ENCODE measurements at places on chromosomes 2 and 18.

GRCh38 chr2:236014408-236015131 is 153.6 kb downstream of the GBX2 start:
- no peak for DNase-seq

DNA sequence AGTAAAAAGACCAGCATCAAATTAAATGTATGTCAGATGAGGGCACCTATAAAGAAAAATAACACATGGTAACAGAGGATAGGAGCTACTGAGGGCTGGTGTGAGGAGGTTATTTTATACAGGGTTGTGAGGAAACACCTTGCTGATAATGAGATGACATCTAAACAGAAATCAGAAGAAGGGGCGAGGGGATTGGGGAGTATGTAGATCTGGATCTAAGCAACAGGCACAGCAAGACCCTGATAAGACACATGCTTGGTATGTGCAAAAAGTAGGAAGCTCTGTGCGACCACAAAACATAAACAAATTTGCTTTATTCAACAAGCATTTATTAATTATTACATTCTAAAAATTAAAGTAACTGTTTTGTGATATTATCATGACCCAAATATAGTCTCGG is 295.4 kb downstream of the ZEB2 start:
- no peak for DNase-seq

- DNase-seq = no peak
Observed at GRCh38 chr2:168633200-168633599, 169.2 kb upstream of the NOSTRIN start.

DNA sequence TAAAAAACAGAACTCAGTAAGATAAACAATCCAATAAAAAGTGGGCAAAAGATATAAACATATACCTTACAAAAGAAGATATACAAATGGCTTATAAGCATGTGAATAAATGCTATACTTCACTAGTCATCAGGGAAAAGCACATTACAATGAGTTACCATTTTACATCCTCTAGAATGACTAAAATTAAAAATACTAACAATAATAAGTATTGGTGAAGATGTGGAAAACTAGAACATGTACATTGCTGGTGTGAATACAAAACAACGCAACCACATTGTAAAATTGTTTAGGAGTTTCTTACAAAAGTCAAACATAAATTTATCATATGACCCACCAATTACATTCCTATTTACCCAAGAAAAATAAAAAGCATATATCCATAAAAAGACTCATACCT is 80.1 kb downstream of the SPIRE1 start:
- DNase-seq = no peak

DNA sequence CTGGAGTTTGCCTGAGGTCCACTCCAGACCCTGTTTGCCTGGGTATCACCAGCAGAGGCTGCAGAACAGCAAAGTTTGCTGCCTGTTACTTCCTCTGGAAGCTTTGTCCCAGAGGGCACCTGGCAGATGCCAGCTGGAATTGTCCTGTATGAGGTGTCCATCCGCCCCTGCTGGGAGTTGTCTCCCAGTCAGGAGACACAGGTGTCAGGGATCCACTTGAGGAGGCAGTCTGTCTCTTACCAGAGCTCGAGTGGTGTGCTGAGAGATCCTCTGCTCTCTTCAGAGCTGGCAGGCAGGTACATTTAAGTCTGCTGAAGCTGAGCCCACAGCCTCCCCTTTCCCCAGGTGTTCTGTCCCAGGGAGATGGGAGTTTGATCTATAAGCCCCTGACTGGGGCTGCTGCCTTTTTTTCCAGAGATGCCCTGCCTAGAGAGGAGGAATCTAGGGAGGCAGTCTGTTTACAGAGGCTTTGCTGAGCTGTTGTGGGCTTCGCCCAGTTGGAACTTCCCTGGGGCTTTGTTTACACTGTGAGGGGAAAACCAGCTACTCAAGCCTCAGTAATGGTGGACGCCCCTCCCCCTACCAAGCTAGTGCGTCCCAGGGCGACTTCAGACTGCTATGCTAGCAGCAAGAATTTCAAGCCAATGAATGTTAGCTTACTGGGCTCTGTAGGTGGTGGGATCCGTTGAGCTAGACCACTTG is 34.7 kb downstream of the TFPI start:
- no peak for DNase-seq

DNA sequence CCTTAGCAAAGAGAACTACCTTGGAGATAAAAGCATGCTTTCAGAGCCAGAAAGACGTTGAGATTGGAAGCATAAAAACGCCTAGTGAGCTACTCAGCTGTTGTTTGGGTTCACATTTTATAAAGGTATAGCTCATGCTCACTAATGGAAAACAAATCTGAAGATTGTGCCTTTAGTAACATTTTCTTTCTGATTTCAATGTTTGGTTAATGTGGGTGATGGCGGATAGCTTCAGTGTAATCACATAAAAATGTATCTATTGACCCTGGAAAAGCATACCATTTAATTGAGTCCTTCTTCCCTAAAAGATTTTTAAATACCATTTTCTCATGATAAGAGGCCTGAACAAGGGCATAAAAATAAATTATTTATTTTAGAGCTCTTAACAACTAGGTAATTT is 73.4 kb downstream of the DTNA start:
- no peak for DNase-seq

- no peak for DNase-seq
Observed at GRCh38 chr2:84891355-84892010, 10.6 kb upstream of the TRABD2A start.

GRCh38 chr2:26687801-26688200 is 4.7 kb upstream of the KCNK3 start:
- DNase-seq = no peak

GRCh38 chr2:74496997-74497776 is 2.2 kb downstream of the LBX2 start:
- DNase-seq = no peak

DNA sequence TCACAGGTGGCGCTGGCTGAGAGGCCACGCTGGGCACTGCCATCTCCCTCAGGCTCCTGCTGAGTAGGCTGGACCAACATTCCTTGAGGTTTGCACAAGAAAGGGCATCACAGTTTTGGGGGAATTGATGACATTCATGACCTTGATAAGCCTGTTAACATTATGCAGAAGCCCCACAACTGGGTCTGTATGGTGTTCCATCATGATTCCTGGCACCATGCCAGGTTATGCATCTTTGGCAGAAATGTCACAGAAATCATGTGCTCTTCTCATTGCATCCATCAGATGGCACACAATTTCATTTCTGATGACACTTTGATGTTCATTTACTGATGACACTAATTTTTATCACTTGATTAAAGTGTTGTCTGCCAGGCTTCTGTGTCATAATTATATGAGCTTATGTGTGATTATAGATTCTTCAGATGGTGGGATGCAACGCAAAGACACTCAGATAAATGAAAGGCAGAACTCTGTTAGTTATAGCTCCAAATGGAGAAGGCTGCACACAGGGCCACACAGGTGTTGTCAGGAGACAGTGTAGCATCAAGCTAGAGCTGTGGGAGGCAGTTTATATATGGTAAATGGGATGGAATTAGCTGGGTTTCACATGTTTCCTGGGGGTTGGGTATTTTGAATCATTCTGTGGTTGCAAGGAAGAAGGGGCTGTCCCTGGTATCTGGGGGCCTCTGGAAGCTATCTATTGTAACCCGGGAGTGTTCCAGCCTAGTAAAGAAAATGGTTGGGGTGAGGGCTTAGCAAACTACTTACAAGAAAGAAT is 191.3 kb downstream of the SLC39A10 start:
- no peak for DNase-seq

GRCh38 chr2:118179445-118179844 is 91.2 kb downstream of the INSIG2 start:
- no peak for DNase-seq

DNA sequence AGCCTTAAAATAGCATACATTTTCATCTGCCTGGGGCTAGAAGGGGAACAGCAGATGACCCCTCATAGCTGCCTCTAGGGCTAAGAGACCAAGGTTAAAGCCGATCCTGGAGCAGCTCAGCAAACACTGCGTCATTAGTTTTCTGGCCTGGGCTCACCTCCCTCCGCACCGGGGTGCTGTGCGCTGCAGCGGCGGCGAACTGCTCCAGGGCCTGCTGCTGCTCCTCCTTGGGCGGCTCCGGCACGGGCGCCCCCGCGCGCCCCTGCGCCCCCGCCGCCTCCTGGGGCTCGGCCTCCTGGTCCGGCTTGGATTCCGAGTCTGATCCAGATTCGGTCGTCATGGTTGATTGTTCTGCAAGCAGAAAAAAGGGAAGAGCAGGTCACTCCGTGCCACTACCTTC is 55.0 kb downstream of the EPB41L3 start:
- DNase-seq = no peak

DNA sequence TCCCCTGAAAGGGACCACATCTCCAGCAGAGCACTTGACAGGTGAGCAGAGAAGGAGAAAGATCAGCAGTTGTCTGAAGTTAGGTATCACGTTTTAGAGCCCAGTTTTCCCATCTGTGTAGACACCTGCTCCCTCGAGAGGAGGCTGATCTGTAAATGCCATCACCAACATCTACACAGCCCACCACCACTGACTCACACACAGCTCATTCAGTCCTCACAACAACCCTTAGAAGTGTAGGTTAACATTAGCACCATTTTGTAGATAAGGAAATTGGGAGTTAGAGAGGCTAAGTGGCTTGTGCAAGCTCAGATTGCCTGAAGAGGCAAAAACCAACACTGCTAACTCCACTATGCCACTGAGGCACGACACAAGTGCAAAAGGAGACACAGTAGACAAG is 37.2 kb upstream of the STAT1 start:
- no peak for DNase-seq

GRCh38 chr2:9008951-9009664 is 5.6 kb upstream of the MBOAT2 start:
- no peak for DNase-seq
